Effector memory CD4-positive, alpha-beta T cell (primary cell): ENCODE measurements at places on chromosomes 7 and 10.

DNA sequence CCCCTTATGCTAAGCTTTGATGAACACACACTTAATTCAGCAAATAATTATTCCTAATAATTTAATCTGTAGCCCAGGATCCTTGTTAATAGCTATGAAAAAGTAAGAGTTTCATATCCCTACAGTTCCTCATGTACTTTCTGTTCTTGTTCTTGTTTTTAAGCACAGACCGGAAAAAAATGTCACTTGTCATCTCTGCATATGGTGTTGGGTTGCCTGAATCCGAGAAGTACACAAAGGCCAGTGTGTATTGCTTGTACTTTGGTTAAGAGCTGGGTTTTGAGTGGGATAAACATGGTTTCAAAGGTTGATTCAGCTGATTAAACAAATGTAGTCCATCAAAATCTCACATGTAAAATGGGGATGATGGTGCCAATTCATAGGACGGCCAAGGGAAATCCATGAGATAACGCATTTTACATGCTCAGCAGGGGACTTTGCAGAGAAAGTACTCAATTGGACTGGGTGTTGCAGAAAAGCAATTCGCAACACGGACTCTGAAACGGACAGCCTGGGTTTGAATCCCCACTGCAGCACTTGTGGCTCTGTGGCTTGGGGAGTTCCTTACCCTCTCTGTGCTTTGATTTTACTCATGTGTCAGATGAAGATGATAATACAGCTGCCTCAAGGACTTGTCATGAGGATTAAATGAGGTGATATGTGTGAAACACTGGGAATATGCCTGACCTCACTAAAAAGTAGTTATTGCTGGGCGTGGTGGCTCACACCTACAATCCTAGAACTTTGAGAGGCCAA, 71.7 kb downstream of the MAP3K8 start:
- no peak for DNase-seq

DNA sequence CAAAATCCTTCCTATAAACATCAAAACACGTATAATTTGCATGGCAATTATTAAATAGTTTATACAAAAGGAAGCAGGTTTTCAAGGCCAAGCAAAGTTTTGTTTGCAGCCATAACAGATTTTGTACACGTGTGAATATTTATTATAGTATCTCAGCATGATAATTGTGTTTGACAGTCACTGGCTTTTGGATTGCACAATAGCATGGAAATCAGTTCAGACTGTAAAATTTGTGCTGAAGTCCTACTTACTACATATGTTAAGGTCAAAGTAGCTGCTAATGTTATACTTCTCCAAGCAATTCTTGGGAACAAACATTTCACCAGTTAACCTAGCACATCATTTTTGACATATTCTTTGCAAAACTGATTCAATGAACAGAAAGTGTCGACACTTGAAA, 287.6 kb upstream of the POM121L12 start:
- no peak for DNase-seq

DNA sequence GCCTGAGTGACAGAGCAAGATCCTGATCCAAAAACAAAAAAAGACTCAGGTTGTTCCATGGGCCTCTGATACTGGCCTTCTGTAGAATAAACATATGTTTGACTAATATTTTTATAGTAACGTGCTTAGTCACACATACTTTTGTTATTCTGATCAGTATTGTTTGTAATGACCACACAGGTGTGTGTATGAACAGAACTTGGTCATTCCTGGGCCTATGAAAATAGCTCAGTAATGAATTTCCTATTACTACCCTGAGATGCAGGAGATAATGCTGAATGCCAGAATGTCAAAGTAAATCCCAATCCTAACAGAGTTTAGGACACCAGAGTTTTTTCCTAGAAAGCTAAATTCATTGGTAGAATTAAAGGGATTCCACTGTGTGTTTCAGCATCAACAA, 108.7 kb downstream of the DOCK4 start:
- DNase-seq = no peak

GRCh38 chr10:32256613-32257437, 90.1 kb downstream of the EPC1 start:
- peak; percentile 36 for DNase-seq

- no peak for DNase-seq
Observed at GRCh38 chr10:115948465-115948864, 324.5 kb downstream of the GFRA1 start.

- DNase-seq = no peak
Observed at GRCh38 chr10:71746344-71747037, 26.8 kb downstream of the VSIR start.

GRCh38 chr10:124918191-124918830, 23.6 kb upstream of the ZRANB1 start:
- no peak for DNase-seq

DNA sequence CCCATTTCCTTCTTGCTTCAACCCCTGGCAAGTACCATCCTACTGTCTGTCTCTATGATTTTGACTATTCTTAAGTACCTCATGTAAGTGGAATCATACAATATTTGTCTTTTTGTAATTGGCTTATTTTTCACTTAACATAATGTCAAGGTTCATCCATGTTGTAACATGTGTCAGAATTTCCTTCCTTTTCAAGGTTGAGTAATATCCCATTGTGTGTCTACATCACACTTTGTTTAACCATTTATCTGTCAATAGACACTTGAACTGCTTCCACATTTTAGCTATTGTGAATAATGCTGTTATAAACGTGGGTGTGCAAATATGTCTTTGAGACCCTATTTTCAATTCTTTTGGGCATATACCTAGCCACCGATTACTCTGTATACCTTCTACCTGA, 14.0 kb upstream of the CDK14 start:
- no peak for DNase-seq

DNA sequence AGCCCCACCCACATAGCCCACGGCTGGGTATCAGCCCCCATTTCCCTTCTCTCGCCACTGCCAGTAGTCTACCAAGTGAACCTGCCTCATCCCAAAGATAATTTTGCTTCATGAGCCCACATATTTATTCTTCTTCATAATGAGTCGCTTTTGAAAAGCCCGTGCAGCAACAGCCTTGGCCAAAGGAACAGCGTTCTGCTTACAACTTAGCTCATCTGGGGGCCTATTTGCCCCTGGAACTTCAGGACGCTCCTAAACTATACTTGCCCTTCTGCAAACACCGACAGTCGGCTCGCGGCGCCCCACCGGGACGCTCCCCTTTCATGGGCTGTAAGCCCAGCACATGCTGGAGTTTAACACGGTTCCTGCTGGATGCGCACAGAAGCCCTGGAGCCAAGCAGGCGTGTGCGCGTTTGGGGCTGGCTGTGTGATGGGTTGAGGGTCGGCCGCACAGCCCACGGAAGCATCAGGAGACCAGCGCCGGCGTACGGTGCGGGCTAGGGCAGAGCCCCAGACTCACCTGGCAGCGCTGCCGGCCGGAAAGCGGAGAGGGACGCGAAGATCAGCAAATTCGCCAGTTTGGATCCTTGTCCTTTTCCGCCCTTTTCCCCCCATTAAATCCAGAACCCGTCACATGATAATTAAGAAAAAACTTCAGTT, 370 bp downstream of the TMEM60 start:
- DNase-seq = no peak

DNA sequence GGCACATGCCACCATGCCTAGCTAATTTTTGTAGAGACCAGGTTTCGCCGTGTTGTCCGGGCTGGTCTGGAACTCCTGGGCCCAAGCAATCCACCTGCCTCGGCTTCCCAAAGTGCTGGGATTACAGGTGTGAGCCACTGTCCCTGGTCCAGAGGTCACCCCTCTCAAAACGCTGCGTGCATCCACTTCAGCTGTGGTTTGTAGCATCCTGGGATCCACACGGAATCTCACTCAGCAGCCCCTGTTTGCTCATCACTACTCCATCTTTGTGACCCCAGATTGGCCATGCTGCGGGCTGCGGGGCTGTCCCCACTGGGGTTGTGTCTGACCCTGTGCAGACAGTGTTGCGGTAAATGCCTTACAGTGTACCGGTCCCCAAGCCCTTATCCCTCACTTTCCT, 3.5 kb downstream of the INPP5A start:
- no peak for DNase-seq
